ENCODE measurements at places on chromosomes 5 and 9.

GRCh38 chr5:65555287-65555686 is 7.7 kb downstream of the CENPK start:
- no peak for DNase-seq

- DNase-seq: peak; percentile 69
Measured at GRCh38 chr5:78985725-78986223, 664 bp upstream of the ARSB start.

DNA sequence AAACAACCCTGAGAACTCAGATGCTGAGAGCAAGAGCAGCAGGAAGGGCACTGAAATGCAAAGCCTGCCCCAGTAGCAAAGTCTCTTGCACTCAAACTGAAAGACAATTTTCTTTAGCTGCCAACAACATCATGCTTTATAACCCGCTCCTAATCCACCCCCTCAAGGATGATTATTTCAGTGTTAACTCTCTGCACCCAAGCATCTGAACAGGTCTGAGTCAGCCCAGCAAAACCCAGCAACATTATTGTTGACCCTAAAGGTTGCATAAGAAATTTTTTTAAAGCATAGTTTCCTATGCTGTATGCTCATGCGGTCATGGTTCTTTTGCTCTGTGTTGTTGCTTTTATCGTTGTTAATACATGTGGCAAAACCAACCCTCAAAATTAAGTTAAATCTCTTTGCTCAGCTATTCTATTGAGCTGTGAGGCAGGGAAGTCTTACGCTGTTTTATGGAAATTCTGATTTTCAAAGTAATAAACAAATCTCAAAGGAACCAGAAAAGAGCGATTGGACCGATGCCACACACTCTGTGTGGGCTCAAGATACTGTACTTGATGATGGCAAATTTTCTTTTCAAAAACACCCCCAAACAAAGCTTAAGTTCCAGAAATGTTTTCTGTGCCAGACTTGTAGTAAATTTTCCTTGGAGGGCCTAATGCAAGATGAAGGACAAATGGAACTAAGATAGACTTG is 440.6 kb upstream of the MPDZ start:
- DNase-seq: no peak

DNA sequence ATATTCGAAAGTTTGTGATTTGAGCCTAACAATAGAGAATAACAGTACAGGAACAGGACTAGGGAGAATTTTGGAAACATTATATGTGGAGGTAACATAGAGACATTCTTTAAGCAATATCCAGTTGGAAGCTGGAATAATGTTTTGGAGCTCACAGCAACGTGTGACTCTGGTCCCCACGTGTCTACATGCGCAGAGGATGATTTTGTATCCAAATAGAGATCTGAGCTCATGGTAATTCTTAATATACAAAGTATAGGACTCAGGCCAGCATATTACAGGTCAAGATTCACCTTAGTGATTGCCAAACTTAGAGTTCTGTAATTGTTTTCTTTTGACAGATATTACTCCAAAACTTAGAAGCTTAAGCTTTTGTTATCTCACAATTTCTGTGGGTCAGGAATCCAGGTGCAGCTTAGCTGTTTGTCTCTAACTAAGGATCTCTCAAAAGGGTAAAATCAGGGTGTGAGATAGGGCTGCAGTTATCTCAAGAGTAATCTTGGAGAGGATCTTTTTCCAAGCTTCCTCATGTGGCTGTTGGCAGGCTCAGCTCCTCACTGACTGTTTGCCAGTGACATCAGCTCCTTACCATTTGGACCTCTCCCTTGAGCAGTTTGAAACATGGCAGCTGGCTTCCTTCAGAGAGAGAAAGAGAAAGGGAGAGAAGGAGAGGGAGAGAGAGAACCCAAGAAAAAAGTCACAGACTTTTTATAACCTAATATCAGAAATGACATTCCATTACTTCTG is 272.0 kb upstream of the ZNF462 start:
- DNase-seq: no peak

- DNase-seq: no peak
Measured at GRCh38 chr9:113993838-113994540, 84.1 kb downstream of the AMBP start.

GRCh38 chr5:58235299-58235698 is 224.6 kb downstream of the PLK2 start:
- no peak for DNase-seq

Data from activated naive CD4-positive, alpha-beta T cell treated with Interleukin-2 at 50 U/mL for 16 hours (primary cell).